H9 (cell line): ENCODE measurements at places on chromosomes 6 and 20.

DNA sequence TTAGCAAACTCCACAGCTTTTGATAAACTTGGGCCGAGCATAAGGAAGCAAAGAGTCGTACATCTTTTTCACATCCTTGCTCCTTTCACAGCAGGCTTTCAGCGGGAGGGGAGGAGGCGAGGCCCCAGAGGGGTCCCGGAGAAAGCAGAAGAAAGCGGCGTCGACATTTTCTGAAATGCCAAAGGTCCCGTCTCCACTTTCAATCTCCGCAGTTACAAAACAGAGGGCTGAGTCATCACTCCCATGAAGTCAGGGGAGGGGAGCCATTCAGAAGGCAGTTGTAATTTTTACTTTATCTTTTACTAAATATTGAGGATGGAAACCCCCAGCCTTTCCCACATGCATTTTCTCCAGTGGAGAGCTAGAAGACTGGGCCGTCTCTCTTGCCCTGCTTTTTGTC, 174.2 kb upstream of the THBS2 start:
- no peak for DNase-seq

DNA sequence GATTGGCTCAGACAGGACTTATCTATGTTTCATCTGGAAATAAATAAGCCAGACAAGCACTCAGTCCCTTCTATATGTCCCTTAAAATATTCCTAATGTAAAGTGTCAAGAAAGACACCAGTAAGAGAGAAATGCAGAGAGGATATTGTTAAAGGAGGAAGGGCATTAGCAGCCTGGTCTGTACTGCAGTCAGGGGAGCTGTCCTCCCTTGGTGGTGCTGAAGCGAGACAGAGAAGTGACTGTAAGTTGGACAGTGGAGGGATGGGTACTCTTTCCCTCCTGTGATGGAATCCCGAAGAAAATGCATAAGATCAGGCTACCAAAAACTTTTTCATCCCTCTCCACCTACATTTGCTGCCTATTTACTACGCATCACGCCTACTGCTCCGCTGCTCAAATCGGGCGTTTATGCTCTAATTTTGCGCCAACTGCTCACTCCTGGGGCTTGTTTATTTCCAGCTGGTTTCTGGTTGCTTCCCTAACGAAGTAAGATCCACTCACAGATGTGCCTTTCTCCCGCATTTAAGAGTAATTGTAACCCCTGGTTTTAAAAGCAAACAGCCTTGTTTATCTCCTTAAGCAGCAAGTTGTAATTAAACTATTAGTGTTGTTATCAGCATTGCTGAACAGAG, 35.2 kb downstream of the PHACTR1 start:
- DNase-seq, result peak; percentile 66

GRCh38 chr6:151109361-151109760, 130.4 kb upstream of the AKAP12 start:
- no peak for DNase-seq

GRCh38 chr6:37919417-37920157, 100.1 kb downstream of the ZFAND3 start:
- DNase-seq, result no peak

- DNase-seq, result peak; percentile 65
Observed at GRCh38 chr20:62795023-62795761, 1.1 kb upstream of the MRGBP start.

- DNase-seq, result peak; percentile 52
Observed at GRCh38 chr20:9359561-9360308, 154.7 kb upstream of the LAMP5 start.
